Stimulated activated CD8-positive, alpha-beta memory T cell treated with anti-CD3 and anti-CD28 coated beads, Interleukin-7, amount 100 ng/mL, for 1 hour (primary cell): ENCODE measurements at places on chromosomes 1 and 21.

- no peak for DNase-seq
These were observed 155.6 kb upstream of the ZNF648 start for GRCh38 chr1:182217071-182217470.

- DNase-seq: no peak
These were observed 121.9 kb downstream of the KCNK1 start for GRCh38 chr1:233735847-233736246.

DNA sequence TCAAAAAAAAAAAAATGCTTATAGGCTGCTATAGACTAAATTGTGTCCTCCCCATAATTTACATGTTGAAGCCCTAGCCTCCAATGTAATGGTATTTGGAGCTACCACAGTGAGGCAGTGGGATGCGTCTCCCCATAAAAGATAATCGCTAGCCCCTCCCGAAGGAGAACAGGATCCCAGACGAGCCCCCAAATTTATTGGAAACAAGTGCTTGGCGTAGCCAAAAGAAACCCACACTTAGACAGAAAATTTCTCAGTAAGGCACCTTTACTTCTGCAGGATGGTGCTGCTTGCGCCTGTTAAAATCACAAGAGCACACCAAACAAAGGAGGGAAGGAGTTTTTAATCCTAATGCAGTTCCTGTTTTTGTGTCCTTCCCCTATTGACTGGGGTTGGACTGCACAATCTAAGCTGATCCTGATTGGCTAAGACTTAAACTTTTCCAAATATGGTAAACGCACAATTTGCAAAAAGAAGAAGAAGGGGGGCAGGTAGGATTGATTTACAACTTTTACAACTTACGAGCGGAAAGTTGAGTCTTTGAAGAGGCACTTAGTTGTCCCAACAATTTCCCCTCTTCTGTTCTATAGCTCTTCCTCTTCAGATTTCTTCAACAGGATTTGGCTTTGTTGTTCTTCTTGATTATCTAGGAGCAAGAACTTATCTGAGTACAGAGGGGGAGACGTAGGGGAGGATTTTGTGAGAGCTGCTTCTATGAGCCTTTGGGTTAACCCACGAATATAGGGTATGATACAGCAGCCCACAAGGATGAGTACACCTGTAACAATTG lies 3.0 kb upstream of the IPP start:
- DNase-seq: no peak

GRCh38 chr1:197914510-197914909 lies 2.7 kb upstream of the LHX9 start:
- DNase-seq: no peak

- no peak for DNase-seq
These were observed 91.9 kb upstream of the KCNK2 start for GRCh38 chr1:214990619-214991018.
